Kidney tubule cell (primary cell): ENCODE measurements at places on chromosomes 3 and 15.
A peak's percentile ranks its signal among the peaks of the same experiment; 100 is the strongest.

DNA sequence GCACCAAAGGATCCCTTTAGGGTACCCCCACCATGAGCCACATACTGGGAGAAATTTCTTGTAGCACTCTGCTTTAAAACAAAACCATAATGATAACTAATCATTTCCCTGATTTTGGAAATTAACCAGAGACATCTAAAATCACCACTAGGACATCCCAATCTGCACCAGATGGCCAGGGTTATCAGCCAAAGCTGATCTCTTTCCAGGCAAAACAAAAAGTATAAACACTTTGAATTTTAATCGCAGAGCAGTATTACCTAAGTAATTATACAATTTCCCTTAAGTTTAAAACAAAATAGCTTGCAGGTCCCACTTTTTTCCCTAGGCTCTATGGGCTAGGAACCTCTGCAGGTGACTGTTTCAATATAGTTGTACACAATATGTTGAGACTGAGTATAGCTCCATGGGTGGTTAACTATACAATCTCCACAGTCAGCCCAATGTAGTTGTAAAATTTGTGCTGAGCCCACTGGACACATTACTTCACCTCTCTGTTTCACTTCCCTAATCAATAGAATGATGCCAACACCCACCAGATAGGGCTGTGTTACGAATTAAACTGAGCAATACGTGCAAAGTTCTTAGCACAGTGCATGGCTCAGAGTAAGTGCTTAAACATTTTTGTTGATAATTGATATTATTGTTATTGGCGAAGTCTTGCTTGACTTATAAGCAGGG is 629 bp upstream of the NOX5 start:
- no peak for DNase-seq

DNA sequence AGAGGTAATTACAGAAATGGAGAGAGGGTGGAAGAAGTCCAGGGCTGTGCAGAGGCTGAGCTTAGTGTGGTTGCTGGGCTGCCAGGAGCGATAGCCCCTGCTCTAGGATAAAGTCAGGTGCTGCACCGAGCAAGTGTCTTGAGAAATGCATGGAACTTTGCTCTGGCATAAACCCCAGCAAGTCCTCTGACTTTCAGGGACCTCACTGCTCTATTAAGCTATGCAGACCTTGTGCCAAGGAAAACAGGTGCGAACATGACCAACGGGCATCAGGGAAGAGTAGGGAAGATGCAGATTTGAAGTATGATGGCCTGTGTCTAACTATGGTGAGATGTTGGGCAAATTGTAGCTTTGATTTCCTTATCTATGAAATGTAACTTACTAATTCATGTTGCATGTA is 416.8 kb downstream of the NR2F2 start:
- no peak for DNase-seq

GRCh38 chr3:48596157-48596556 is 1.0 kb upstream of the COL7A1 start:
- no peak for DNase-seq

DNA sequence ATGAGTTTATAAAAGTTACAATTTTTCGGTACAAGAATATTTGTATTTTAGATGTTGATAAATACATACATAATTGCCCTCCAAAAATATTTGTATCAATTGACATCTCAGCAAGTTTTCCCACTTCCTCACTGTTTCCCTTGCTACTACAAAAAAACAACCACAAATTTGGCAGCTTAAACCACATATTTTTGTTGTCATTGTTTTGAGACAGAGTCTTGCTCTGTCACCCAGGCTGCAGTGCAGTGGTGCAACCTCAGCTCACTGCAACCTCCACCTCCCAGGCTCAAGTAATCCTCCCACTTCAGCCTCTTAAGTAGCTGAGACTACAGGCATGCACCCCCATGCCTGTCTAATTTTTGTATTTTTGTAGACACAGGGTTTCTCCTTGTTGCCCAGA is 162.8 kb upstream of the RARB start:
- no peak for DNase-seq

- DNase-seq = peak; percentile 79
These were observed 66.6 kb downstream of the TGFBR2 start for GRCh38 chr3:30672959-30673358.

GRCh38 chr3:89859757-89860156 is 752.3 kb downstream of the EPHA3 start:
- no peak for DNase-seq

DNA sequence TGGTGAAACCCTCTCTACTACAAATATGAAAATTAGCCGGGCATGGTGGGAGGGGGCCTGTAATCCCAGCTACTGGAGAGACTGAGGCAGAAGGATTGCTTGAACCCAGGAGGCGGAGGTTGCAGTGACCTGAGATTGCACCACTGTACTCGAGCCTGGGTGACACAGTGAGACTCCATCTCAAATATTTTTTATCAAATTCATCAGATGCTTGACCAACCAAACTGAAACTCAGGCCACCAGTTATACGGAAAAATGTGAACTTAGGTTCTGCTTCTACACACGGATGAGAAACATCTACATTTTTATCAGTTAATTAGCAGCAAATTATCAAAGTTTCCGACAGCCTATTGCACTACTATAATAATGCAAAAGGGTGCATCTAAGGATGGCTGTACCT is 4.8 kb downstream of the ARF4 start:
- DNase-seq = no peak

DNA sequence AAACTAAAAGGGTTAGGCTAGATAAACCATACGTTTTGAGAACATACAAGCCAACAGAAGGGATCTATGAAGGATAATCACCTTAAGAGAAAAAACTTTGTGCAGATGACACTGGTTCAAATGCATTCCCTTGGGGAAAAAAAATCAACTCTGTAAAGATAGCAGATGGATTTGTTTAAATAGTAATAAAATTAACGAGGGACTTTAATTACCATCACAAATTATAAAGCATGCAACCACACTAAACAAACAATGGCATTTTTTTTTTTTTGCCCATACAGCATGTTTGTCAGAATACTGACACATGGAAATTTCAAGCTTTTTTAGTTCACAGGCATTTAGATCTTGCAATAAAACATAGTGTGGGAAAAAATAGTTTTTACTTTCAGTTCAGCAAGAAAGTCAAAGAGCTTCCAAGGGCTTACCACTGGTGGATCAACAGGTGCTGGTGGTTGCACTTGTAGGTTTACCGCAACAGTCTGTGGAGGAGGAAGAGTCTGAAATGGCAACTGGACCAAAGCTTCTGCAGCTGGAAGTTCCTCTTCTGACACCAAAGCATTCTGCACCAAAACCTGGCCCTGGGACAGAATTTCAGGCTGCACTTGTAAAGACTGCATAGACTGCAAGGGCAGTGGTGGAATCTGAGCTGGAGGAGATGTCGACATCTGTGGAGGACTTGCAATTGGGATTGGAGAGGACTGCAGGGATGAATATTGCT is 53.1 kb downstream of the PHC3 start:
- DNase-seq = no peak

GRCh38 chr3:182981038-182981380 is 671 bp upstream of the DCUN1D1 start:
- DNase-seq = no peak
